ENCODE measurements at places on chromosomes 3 and 15. TPM values are rescaled to one million over a fixed set of nuclear protein-coding genes. Genes with fewer than 3 reads are reported as not detected.

WDR53 gene
- total RNA-seq, result 6.4 TPM

ACKR2 gene
- 0.15 TPM for total RNA-seq

GABRR3 gene
- not detected for total RNA-seq

CNTN4 gene
- not detected for total RNA-seq

TRH gene
- total RNA-seq, result not detected

NUP210 gene
- under 0.01 TPM for total RNA-seq

MYO1E gene
- total RNA-seq, result 82.2 TPM

XIRP1 gene
- not detected for total RNA-seq

SLC2A2 gene
- not detected for total RNA-seq

PHLDB2 gene
- 29.6 TPM for total RNA-seq

ARRDC4 gene
- total RNA-seq, result 9.2 TPM

CAMKV gene
- total RNA-seq, result not detected

C3orf70 gene
- 0.87 TPM for total RNA-seq

PCYT1A gene
- total RNA-seq, result 104 TPM

ZDHHC3 gene
- total RNA-seq, result 93.9 TPM

XCR1 gene
- not detected for total RNA-seq

SH3GL3 gene
- 0.29 TPM for total RNA-seq

ZNF662 gene
- 2.8 TPM for total RNA-seq

FAM3D gene
- not detected for total RNA-seq

CPNE4 gene
- total RNA-seq, result not detected

SLC6A1 gene
- under 0.01 TPM for total RNA-seq

GOLGA8Q gene
- 1.5 TPM for total RNA-seq

GOLGA6D gene
- total RNA-seq, result not detected

PCNP gene
- 116 TPM for total RNA-seq

LRTM1 gene
- total RNA-seq, result not detected

POPDC2 gene
- 0.15 TPM for total RNA-seq

PDCD10 gene
- 65.0 TPM for total RNA-seq

SMCO1 gene
- total RNA-seq, result not detected

RFTN1 gene
- 152 TPM for total RNA-seq

WDR72 gene
- total RNA-seq, result not detected

USP3 gene
- 40.4 TPM for total RNA-seq

ADPGK gene
- 74.8 TPM for total RNA-seq

CLRN1 gene
- not detected for total RNA-seq

ASB14 gene
- not detected for total RNA-seq

PIERCE2 gene
- 1.2 TPM for total RNA-seq

Measured in smooth muscle cell of trachea (primary cell).